ENCODE measurements at places on chromosomes 4 and X.

DNA sequence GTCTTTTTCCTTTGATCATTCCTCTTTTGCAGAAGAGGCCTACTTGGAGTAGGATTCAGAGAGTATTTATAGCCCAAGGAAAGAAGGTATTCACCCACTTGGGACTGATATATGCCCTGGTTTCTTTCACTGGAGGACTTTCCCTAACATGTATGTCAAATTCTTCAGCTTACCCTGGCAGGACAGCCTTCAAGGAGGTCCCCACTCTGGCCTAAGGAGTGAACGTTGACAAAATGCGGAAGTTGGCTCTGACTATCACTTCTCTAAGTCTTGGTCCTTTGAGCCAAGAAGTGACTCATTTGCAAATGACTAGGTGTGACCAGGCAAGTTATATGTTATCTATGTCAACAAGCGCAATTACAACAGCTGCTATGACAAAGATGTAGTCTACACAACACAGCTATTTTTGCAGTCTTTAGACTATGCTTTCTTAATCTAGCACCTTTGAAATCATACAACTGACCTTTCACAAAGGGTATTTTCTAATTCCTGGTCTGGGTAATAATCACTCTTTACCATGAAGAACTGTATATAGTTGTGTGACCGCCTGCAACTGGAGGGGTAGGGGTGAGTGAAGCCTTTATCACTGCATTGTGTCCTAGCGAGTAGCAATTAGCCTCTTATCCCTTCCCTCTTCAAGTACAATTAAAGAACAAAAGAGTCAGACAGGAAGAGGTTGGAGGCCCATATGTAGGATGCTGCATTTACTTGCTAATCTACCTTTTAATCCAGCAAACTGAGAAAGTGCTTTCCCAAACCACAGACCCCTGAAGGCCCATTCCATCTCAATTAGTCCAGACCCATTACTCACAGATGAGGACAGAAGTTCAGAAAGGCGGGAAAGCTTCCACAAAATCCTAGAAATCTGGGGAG lies 50.1 kb downstream of the RASGEF1B start:
- peak; percentile 33 for DNase-seq

- no peak for DNase-seq
Observed at GRCh38 chr4:152009031-152009670, 248.3 kb upstream of the GATB start.

DNA sequence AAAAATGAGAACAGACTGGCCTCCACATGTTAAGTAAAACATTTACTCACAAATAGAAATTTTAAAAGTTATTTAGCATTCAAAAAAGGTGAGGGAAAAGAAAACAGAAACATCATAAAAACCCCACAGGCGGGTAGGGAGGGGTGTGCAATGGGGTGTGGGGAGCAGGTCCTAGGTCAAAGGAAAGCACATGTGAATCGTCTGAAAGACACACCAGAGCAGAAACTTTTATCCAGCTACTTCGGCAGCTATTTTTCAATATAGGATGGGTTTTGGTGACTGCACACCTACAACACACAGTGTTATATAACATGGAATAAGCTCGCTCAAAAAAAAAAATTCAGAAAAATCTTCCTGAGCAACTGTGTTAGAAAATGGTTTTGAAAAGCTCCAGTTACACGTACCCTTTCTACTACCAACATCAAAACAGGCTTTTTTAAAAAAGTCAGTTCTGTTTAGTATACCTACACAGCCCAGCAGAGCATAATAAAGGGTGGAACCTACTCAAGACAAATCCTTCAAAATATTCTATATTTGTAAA lies 1.6 kb downstream of the OTUD4 start:
- no peak for DNase-seq

DNA sequence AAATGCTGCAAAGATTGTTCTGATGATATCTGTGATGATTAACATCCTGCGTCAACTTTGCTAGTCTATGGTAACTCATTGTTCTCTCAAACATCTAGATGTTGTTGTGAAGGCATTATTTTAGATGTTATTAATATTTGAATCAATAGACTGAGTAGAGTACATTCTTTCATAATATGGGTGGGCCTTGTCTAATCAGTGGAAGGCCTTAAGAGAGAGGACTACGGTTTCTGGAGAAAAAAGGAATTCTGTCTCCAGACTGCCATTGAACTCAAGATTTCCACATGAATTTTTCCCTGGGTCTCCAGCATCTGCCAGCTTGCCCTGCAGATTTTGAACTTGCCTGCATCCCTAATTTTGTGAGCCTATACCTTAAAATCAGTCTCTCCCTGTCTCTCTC lies 2381.1 kb upstream of the AGA start:
- no peak for DNase-seq

- no peak for DNase-seq
Observed at GRCh38 chr4:95417531-95417930, 131.2 kb downstream of the UNC5C start.

- peak; percentile 61 for DNase-seq
Observed at GRCh38 chr4:7194251-7195140, 2.2 kb downstream of the SORCS2 start.

DNA sequence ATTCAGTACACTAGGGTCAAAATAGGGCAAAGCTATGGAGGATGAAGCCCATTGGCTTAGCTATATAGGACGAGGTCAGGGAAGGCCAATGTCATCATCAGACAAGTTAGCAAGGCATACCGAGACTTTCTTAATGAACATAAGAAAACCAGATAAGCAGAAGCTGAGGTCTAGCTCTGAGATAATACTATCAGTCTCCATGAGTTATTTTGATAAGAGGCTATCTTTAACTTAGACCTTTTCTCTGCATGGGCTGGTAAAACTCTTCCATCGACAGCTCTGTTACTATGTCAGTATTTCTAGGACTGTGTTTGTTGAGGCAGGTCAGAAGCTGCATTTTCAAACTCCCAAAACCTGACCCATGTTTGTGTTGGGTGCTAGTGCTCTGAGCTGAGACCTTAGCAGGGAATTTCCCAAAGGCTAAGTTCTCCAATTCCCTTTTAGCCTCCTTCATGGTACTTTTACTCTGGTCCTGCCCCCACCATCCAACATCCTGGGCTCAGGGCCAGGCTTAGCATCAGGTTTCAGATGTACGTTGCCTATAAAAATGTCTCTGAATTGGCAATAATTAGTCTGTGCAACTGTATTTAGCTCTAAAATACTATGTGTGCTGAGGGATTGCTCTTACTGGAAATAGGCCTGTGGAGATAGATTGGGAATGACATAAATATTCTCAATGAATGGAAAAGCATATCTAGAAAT lies 29.3 kb upstream of the LRAT start:
- DNase-seq: no peak

DNA sequence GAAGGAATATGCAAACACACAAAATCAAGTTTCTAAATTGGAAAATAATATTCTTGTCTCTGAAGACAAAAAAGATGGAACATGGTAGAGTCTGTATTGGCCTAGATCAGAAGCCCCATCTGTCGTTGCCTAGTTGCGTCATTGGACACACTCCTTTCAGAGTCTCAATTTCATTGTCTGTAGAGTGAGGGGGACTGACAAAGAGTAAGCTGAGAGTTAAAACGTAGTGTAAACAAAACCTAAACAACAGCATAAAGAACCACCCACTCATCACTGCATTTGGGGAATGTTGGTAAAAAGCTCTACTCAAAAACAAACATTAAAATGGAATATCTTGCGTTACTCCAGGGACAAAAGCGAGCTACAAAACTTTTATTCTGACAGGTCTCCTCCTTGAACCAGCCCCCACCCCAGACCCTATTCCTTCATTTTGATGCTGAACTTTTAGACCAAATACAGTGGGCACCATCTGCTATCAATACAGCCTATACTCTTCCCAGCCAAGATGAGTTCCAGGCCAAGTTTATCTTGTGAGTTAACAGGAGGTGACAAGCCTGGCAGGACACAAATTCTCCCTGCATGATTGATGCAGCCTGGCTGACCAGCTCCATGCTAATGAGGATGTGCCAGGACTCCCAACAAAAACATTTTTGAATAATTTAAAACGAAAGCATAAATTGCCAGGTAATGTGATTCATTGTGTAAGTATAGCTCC lies 125.2 kb downstream of the COL25A1 start:
- no peak for DNase-seq

GRCh38 chr4:63211375-63211774 lies 1197.9 kb downstream of the TECRL start:
- no peak for DNase-seq

GRCh38 chr4:71338846-71339593 lies at the start of gene SLC4A4:
SLC4A4 (plus strand) TSS chr4:71339020.
- no peak for DNase-seq

- no peak for DNase-seq
Observed at GRCh38 chr4:85762529-85762871, 287.6 kb downstream of the ARHGAP24 start.

- DNase-seq: no peak
Observed at GRCh38 chr4:164765833-164766232, 11.9 kb downstream of the SMIM31 start.

DNA sequence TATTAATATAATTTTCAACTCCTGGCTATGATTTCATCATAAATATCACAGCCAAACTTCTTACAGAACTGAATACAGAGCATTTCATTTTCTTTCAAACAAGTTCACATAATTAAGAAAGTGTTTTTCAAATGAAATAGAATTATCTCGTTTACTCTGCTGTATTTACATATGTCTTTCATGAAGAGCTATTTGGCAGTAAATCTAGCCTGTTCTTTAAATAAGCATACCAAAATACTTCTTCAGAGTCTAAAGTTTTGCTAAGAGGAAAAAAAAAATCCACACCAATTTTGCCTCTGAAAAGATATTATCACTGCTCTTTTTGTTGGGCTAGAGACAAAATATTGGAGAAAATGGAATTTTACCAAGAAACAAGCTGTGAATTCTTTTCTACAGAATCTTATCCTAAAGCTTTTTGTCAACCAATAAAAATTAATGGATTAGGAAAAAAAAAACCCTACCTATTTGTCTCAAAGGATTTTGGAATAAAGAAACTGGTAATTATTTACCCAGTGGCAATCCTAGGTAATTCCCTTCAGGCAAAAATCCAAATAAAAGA lies 287.9 kb upstream of the NR3C2 start:
- DNase-seq: no peak

DNA sequence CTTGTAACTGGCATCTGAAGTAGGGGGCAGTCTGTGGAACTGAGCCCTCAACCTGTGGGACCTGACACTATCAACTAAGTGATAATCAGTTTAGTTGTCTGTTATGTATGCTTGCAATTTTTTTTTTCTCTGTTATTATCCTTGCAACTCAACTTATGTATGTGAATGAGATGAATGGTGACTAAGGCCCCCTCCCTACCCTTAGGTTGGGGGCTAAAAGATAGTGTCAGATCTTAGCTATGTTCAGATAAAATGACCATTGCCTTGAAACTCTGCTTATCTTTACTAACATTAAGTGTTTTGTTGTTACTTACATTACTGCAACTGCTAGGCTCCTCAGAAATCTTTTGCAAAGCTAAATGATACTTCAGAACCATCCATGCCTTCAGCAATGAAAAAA lies 31.5 kb downstream of the TMEM184C start:
- no peak for DNase-seq

GRCh38 chr4:167000141-167000852 lies 234.0 kb downstream of the SPOCK3 start:
- DNase-seq: no peak

Measured in NCI-H2029 treated with DMSO at 0.1 percent for 48 hours (cell line).